ENCODE measurements at places on chromosomes 6 and 20.

DNA sequence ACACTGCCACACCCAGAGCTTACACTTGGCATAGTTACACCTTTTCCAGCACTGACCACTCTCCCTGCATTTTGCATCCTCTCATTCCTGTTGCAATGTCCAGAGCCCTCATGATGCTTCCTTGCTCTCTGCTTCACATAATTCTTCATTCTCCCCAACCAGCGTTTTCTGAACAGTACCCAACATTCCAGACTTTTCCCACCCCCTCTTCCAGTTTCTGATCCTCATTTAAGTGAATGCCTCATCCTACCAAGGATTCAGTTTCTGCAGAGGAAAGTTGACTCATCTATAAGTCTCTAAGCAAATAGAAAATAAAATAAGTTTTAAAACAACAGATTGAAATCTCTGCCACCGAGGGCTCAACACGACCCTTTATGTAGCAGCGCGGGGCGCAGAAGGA, 321.3 kb upstream of the TCF21 start:
- DNase-seq = no peak

- DNase-seq = no peak
These were observed 469.8 kb upstream of the AGPAT4 start for GRCh38 chr6:161743509-161744178.

- DNase-seq = no peak
These were observed 84.8 kb downstream of the TRERF1 start for GRCh38 chr6:42366999-42367352.

DNA sequence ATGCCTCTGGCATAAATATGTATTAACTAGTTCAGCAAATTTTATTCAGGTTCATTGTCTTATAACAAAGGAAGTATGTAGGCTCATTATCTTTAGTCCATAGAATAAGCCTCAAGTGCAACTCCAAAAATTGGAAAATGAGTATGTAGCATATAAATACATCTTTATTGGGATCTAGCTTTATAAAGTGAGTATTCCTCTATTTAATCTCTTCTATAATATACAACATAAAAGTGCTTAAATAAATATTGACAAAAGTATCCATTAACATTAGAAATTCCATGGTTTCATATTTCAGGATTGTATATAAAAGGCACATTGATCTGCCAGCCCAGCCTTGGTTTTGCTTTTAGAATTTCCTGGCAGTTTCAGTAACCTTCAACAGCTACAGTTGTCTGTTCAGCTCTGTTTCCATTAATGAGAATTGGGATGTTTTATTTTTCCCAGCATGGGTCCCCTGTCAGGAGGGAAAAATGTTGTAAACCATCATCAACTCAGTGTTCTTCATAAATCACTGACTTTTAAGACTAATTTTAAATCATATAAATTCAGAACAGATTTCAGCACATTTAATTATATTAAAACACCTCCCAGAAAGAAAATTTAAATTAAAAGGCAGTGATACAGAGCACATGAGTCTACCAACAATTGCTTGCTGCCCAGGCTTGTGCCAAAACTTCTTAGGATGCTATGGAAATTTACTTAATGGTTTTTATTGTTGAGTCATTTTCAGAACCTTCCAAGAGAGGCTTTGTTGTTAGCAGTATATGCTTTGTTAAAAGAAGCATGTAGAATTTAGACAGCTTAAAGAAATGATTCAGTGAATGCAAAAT, 119.7 kb downstream of the ADGRG6 start:
- no peak for DNase-seq

DNA sequence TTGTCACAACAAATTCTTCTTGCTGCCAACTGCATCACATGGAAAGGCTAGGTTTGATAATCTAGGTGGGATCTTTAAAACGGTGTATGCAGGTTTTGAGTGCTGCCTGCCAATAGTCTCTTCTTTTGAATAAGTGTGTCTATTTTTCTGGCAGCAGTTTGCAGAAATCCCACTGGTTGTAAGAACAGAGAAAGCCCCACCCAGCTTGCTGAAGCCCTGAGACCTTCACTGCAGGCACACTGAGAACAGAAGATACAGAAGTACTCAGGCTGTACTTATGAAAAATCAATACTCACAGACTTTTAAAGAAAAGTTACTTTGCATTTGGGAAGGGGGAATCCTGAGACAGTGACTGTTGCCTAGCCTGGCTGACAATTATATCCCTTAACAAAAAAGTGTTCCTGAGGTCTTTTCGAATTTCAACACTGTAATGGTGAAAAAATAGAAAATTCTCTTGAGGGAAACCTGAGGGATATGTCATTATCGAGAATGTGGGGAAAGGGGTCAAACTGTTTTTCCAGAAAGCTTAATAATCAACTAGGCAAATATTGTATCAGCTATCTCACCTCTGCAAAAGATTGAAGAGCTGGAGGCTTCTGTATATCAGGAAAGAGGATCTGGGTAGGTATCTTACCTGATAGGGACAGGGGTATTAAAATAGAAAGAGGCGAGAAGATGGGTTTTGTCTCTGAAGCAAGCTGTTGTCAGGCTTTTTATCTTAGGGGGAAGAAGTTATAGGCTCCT, 199.9 kb downstream of the LRFN2 start:
- no peak for DNase-seq

DNA sequence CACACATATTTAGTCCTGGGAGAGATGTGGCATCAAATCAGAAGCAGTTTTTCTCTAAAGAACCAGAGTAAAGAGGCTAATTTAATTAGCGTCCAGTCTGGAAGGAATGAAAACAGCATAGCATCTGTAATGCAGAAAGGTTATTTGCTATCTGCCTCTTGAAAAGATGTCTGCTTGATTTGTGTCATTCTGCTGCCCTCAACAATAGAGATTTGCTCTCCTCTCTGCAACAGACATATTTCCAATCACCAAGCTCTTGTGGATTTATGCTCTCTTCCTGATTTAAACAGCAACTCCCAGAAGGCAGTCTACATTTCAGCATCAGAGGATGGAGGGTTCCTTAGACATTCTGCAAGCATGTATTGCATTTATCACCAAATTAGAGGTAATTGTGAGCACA, 53.5 kb upstream of the AKAP12 start:
- no peak for DNase-seq

- DNase-seq = no peak
These were observed 132.1 kb upstream of the ARID1B start for GRCh38 chr6:156645097-156645496.

DNA sequence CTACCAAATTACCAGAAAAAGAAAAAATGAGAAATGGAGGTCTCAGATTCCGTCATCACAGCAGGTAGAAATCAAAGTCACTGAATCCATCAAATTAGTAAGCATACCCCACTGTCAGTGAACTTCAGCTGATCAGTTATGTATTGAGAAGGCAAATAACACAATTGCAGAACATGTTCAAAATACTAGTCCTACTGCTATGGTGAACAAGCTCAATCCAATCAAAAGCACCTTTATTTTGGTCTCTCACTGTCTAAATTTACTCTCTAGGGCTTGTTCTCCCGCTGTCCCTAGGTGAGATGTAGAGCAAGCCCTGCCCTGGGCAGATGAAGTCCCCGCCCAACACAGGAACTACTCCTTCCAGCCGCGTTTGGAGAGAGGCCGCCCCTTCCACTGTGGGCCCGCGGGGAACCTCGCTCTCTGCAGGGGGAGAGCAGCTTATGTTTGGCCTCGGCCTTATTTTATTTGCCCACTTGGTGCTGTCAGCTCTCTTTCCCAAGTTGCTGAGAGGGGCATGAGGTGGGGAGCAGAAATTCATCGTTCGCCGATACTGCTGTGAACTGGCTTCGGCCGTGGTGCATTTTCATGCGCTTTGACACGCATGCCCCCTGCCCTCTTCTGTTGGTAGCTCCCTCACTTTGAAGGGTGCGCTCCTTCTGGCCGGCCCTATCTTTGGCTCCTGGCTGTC, 14.3 kb upstream of the MAP1LC3A start:
- no peak for DNase-seq

- no peak for DNase-seq
These were observed 70.5 kb upstream of the DUSP22 start for GRCh38 chr6:221531-222349.

- DNase-seq = peak; percentile 56
These were observed at the start of gene HMGA1 for GRCh38 chr6:34236443-34237315. Gene HMGA1 (plus strand): TSS chr6:34236873. CDS start chr6:34240781, 3,908 bp downstream.

- DNase-seq = no peak
These were observed 98.7 kb downstream of the SHLD1 start for GRCh38 chr20:5848711-5849505.

DNA sequence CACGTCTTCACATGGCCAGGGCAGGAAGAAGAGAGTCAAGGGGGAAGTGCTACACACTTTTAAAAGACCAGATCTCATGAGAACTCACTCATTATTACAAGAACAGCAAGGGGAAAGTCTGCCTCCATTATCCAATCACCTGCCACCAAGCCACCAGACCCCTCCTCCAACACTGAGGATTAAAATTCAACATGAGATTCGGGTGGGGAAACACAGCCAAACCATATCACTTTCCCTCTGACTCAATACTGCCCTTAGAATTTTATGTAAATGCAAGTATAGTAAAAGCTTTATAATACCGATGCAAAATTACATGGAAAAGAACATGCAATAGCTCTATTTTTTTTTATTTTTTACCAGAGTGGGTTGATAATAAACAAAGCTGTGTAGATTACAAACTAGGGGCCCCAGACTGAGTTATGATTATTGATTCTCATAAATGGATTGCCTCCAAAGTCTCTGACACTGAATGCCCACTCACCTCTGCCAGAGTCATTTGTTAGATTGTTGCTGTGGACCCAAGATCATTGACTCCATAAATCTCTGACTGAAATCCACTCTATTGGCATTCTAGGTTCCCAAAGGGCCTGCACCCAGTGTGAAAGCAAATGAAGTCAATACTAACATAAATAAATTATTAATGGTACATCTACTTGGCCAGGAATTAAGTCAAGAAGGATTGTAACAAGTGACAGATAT, 184.8 kb upstream of the FUT9 start:
- DNase-seq = no peak

DNA sequence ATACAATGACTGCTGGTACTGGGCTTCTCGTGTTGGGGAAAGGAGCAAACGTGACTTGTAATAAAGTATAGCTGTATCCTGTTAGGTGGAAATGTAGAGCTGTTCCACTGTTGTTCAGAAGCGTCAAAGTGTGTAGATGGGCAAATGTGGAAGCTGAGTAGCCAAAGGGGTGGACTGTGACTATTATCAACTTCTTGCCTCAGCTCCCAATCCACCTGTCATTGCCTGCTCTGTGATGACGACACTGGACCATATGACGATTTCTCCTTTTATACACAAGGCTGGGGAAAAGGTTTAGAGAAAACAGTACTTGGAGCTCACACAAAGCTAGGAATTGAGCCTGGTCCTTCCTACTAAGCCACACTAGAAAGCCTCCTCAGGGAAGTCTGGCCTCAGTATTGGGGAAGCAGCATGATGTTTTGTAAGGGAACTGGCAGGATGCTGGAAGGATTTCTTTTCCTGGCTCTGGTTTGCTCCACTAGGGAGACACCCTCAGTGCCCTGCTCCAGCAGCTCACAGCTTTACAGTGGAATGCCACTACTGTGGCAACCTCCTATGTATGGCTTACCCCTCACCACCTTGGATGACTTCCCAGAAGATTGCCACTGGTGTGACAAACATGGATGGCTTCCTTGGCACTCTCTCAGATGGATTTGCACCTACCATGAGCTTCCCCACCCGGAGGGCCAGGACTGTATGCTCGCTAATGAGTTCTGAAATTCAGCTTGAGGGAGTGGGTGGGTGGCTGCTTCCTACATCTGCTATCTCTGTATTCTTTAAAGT, 20.0 kb downstream of the CD164 start:
- DNase-seq = no peak

- no peak for DNase-seq
These were observed 12.2 kb downstream of the BACH2 start for GRCh38 chr6:90284236-90285041.

DNA sequence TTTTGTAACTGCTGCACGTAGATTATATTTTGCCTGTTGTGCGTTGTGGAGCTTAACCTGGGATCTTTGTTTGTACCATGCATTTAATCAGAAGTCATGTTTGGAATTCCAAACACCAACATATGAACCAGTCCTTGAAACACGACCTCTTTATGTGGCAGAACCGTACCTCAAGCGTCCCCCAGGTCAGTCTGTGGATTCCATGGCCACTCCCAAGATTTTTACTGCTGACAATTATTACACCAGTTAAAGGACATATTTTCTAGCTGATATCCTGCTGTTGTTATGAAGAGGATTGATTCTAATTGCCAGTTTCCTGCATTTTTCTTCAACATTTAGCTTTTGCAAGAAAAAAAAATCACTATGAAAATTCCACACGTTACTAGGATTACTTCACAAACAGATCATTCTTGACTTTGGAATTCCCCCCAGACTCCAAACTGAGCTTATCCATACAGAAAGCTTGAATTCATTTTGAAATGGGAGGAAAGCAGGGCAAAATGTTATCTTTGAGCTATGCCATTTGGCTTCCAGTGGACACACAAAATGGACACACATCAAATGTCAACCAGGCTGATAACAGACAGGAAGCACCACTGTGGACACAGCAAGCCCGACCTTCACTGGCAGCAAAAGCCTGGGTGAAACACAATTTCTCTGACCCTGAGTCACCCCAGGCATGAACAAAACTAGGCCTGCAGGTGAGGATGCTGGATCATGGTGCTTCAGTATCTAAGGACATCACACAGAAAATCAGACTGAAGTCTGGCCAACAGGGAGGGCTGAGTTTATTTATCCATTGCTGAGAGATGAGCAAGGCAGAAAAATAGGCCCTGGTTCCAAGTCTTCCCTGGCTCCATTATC, 542.9 kb upstream of the JAG1 start:
- no peak for DNase-seq

GRCh38 chr6:167049275-167049674, 50.1 kb downstream of the CEP43 start:
- DNase-seq = no peak

- DNase-seq = no peak
These were observed 19.5 kb downstream of the PERP start for GRCh38 chr6:138087593-138088325.

- DNase-seq = no peak
These were observed 39.7 kb downstream of the ANKEF1 start for GRCh38 chr20:10074513-10074912.

GRCh38 chr20:61186771-61187472, 65.1 kb upstream of the CDH4 start:
- DNase-seq = no peak

DNA sequence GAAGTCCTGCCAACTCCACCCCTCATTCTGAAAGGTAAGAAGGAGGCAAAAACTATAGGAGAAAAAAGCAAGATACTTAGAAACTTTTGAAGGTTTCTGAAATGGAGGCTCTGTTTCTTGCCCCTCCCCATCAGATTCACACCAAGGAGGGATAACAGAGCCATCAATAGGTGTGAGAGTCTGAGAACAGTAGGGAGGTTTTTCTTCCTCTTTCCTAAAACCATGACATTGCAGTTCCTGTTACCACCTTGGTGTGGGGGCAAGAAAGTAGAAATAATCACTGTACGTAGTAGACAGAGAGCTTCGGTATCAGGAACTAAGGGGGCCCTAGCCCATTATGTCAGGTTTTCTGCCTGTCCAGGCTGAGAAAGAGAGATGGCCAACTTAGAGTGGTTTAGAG, 333.3 kb upstream of the SYNCRIP start:
- DNase-seq = no peak

DNA sequence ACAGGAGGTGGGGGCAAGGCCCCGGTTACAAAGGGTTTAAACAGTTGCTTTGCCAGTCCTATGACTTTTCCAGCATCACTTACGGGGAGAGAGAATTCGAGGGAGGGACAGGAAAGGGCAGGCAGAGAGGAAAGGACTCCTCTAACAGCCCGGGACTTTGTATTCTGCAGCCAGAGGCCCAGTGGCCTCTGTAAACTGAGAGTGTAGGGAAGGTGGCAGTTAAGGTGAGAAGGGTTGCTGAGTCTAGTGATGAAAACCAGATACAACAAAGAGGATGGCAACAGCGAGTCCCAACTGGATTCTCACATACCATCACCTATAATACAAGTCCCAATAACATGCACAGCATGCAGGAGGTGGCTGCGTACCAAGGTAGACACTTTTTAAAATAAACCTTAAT, 13.5 kb downstream of the PLAGL2 start:
- DNase-seq = no peak

All from NCI-H187 treated with DMSO at 0.1 percent for 48 hours (cell line).